ENCODE measurements at places on chromosomes 6 and 20. TPM values are rescaled to one million over a fixed set of nuclear protein-coding genes. Genes with fewer than 3 reads are reported as not detected.

DNA sequence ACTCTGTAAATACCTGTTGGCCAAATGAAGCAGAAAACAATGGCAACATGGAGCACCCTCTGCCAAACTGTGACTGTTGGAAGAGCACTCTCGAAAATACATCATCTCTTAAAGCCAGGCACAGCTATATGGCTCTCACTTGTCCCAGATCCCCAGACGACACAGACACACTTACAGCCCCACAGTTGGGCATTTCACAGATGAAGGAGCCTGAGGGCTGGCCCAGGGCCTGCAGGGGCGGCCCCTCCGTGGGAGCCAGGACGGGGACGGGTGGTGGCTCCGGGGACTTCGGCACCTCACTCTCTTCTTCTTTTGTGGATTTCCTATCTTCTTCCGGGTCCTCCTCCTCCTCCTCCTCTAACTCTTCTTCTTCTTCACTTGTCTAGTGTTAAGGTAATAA is 18.4 kb upstream of the MRPS10 start:
- no peak for DNase-seq

GRCh38 chr20:40322941-40323340 is 366.1 kb downstream of the MAFB start:
- DNase-seq: no peak

Gene HTR1E
- not detected for total RNA-seq

DNA sequence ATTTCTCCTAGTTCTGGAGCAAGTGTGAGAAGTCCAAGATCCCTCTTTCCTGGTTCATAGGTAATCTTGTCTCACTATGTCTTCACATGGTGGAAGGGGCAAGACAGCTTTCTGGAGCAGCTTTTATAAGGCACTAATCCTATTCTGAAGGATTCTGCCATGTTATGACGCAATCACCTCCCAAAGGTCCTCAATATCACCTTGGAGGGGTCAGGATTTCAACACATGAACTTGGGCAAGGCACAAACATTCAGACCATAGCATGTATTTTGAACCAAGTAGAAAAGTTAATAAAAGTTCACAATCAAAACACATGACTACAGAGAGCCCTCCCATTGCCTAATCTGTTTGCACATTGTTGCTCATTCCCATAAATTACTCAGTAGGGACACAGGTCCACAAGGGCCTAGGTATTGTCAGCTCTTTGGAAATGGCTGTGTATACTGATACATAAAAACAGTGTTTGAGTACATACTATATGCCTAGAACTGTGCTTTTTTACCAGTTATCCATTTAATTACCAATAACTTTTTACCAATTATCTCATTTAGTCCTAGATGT is 11.3 kb upstream of the TRDN start:
- DNase-seq: no peak

DNA sequence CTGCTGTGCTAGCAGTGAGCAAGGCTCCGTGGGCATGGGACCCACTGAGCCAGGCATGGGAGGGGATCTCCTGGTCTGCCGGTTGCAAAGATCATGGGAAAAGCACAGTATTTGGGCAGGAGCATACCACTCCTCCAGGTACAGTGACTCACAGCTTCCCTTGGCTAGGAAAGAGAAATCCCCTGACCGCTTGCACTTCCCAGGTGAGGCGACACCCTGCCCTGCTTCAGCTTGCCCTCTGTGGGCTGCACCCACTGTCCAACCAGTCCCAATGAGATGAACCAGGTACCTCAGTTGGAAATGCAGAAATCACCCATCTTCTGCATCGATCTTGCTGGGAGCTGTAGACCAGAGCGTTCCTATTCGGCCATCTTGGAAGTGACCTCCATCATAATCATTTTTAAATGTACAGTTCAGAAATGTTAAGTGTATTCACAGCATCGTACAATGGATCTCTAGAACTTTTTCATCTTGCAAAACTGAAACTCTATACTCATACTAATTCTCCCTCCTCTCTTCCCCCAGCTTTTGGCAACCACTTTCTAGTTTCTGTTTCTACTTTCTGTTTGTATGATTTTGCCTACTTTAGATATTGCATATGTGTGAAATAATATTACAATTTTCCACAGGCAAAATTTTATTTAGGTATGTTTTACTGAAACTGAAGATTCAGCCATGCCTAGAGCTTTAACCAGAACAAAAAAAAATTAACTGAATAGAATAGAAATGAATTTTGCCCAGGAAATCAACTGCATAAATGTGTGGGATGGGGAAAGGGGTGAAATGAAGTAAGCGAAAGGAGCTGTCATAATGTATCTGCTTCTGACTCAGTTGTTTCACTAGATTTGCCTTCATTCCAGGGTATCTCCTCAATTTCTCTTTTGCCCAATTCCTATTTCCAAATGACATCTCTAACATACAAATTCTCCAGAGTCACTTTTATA is 100.0 kb downstream of the RWDD2A start:
- no peak for DNase-seq

DNA sequence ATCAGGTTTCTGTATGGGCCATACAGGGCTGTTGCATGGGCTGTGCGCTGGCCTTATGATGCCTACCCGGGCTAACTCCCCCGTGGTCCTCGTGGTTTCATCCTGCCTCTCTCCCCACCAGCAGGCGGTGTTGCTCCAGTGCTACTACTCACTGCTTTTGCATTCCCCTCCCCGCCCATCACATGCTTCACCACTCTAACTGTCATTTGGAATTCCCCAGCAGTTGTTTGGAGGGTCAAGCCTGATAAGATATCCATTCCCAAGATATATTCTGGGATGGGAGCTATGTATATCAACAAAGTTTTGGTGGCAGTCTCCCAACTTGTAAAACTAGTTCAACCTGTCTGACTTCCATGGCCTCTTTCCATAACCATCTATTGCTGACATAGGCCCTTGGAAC is 233.2 kb upstream of the SOX4 start:
- DNase-seq: no peak

- DNase-seq: no peak
Observed at GRCh38 chr6:107661291-107661690, 162.8 kb downstream of the SCML4 start.

DNA sequence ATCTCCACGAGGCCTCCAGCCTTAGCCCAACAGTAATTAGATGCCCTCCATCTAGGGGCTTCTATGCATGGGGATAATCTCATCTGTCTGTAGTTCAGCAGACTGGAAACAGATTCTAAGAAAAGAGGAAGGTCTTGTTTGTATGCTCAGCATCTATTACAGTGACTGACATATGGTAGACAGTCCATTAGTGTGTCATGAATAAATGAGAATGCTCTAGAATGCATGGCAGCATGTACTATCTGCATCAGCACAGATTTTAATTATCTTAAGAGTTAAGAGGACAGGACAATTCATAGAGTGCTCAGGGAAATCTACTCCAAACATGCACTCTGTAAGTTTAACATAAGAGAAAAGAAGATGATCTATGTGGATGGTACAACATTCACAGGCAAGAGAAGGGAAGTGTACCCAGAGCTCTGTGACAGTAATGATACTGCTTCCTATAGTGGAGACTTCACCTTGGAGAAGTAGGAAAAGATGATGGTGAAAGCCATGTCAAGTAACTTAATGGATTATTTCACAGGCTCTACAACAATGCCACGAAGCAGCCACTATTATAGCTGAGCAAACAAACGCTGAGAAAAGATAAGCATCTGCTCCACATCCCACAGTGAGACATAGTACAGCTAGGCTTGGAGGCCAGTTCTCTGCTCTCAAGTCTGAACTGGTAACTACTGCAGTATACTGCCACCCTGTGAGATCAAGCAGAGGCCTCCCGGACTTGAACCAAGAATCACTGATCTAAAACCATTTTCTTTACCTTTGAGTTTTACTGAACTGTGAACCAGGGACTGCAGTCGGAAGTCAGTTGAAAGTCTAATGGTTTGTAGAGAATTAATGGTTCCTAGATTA is 309.2 kb upstream of the SPTLC3 start:
- DNase-seq: no peak

Gene MDFI
- not detected for total RNA-seq

GRCh38 chr6:85343428-85343827 is 106.5 kb upstream of the NT5E start:
- no peak for DNase-seq

- no peak for DNase-seq
Observed at GRCh38 chr6:119466226-119466625, 116.7 kb upstream of the MAN1A1 start.

- peak; percentile 80 for DNase-seq
Observed at GRCh38 chr20:45817376-45818194, 5.1 kb downstream of the UBE2C start.

- DNase-seq: no peak
Observed at GRCh38 chr6:6317386-6317785, 3.1 kb downstream of the F13A1 start.

Gene SCUBE3
- 4.7 TPM for total RNA-seq

- no peak for DNase-seq
Observed at GRCh38 chr20:1987826-1988225, 6.0 kb downstream of the PDYN start.

Gene ZNF391
- total RNA-seq: not detected

DNA sequence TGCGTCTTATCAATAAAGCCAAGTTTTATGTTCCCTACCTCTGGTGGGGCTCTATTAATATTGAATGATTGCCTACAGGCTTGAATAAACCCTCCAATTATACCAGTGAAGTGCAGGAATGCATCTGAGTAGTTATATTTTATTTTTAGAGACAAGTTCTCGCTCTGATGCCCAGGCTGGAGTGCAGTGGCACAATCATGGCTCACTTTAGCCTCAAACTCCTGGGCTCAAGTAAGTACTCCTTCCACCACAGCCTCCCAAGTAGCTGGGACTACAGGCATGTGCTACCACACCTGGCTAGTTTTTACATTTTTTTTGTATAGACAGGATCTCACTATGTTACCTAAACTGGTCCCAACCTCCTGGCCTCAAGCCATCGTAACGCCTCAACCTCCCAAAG is 26.1 kb upstream of the UBE2J1 start:
- DNase-seq: no peak

DNA sequence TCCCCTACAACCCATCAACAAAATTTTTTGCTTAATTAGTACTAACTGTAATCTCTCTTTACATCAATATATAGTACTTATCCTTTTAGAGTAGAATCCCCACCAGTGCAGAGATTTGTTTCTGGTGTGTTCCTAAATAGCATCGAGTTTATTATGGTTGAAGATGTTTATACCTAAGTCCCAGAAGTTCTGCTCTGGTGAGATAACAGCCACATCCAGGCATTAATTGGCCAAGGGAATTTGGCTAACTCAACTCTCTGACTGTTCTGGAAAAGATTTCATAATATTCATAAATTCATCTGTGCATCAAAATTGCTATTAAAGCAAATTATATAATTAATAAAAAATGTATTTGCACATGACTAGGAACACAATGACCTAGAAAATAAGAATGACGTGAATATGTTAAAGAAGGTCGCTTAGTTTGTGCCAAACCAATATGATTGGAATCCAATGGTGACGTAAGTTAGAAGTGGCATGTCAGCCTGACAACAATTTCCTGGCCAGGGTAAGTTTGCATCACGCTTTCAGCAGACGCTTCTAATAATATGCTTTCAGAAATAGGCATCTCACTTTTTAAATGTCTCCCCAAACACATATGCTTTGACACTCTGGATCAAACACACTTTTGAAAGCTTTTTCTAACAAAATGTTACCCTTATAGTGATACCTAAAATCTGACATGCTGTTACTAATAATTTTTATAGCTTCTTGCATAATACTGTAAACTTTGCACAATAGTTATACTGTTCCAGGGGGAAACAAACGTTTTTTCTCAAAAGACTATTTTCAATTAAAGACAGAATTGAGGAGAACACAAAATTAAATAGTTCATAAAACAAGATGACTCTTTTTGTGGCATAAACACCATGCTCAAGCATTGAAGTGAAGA is 236.7 kb downstream of the TENT5A start:
- no peak for DNase-seq

- DNase-seq: no peak
Observed at GRCh38 chr20:17643531-17644188, 38.4 kb downstream of the RRBP1 start.

Gene UST
- 6.7 TPM for total RNA-seq

Gene MYLK2
- 1.0 TPM for total RNA-seq

GRCh38 chr6:5814901-5815300 is 191.8 kb downstream of the NRN1 start:
- no peak for DNase-seq

Gene C6orf163
- total RNA-seq: 0.88 TPM

Gene ZBTB24
- 11.2 TPM for total RNA-seq

GRCh38 chr6:147859071-147859470 is 350.6 kb downstream of the SAMD5 start:
- no peak for DNase-seq

DNA sequence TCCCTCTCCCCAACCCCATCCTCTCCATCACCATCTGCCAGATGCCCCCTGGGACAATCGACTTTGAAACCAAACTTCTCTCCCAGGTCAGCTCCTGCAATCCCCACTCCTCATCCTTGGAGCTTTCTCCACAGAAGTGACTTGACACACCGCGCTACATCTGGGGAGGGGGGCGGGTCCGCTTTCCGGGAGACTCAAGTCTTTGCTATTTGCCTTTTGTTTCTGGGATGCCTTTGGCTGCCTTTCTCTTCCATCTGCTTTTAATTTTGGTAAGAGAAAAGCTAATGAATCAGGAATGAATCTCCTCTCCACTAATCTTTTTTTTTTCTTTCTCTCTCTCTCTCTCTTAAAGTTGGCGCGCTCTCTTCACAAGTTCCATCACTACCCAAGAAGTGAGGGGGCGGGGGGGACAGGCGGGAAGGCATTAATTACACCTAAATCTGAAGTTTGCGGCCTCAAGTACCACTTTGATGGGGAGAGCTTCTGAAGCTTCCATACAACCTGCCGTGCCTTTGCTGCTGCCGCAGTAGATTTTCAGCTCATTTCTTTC is 664 bp upstream of the TPBG start:
- DNase-seq: peak; percentile 63

Gene BPIFB4
- not detected for total RNA-seq

Gene FAM217A
- total RNA-seq: not detected

Gene MRPL18
- 154 TPM for total RNA-seq

DNA sequence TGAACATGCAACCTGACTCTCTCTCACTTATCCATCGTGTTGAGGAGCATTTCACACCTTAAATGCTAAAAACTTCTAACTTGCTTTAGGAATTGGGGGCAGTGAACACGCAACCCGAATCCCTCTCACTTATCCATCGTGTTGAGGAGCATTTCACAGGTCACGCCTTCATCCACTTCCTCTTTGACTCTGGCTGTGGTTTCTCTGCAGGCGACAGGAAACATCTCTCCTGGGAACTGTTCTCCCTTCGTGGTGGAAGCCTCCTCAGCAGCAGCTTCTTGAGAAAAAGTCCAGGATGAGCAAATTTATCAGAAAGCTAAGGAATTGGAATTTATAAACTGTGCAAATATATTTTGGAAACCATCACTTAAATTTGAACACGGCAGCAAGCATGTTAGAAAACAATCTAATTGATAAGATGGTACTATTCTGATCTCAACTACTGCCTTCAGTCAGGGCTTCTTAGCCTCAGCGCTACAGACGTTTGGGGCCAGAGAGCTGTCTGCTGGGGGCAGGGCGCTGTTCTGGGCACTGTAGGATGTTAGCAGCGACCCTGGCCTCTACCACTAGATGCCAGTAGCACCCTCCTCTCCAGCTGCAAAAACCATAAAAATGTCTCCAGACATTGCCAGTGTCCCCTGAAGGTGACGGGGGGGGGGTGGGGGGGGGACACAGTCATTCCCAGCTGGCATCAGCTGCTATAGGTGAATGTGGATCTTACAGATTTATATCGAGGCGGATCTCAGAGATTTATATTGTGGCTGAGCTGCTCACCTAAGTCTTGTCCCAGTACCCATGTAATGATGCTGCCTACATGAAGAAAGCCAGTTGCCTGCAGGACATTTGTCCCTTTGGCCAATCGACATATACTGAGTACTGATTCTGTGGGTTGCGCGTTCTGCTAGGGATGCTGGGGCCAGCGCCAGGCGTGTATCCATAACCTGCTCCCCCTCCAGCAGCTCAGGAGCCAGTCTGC is 26.2 kb downstream of the CTCFL start:
- no peak for DNase-seq

- no peak for DNase-seq
Observed at GRCh38 chr6:36323062-36323461, 13.6 kb downstream of the BNIP5 start.

Data from SJSA1 (cell line).